Osteocyte (in vitro differentiated cells): ENCODE measurements at places on chromosomes 5 and 9.

GRCh38 chr9:80605129-80605528 lies 1033.4 kb downstream of the TLE4 start:
- no peak for DNase-seq

DNA sequence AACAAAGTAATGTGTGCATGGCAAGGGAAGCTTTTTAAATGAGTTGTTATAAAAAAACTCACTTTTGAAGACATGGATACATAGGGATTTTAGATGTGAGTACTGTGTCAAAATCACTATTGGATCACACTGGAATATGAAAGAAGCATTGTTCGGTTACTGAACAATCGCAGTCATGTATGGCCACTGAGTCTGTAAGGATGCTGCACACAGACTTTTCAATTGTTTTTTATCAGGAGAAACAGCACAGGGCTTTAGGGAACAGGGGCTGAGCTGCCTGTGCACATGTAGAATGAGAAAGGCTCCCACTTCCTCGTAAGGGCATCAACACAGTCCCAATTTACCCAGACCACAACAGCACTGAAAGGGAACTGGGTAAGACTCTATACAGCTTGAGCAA lies 1333.9 kb upstream of the DMAC1 start:
- no peak for DNase-seq

DNA sequence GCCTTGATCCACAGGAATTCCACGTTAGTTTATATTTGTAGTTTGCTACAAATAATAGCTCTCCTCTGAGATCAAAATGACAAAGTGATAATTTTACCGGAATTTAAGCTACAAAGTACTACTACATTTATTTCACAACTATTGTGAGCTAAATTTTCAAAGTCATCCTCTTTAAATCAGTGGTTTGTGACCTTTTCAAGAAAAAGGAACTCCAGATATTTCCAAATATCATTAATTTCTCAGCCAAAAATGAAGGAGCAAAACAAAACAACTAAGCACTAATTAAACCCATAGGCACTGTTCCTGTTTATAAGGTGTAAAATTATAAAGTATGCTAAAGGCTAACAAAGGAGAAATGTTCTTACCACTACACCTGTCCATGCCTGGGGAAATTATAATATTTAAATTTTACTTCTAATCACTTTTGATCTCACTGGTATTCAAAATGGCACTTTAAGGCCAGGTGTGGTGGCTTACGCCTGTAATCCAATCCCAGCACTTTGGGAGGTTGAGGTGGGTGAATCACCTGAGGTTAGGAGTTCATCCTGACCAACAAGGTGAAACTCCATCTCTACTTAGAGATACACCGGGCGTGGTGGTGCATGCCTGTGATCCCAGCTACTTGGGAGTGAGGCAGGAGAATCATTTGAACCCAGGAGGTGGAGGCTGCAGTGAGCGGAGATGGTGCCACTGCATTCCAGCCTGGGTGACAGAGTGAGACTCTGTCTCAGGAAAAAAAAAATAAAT lies 77.5 kb downstream of the CEMIP2 start:
- no peak for DNase-seq

- DNase-seq = no peak
These were observed 140.3 kb downstream of the LPAR1 start for GRCh38 chr9:110897943-110898342.

- DNase-seq = no peak
These were observed 469.5 kb downstream of the MAN2A1 start for GRCh38 chr5:110159202-110159601.

DNA sequence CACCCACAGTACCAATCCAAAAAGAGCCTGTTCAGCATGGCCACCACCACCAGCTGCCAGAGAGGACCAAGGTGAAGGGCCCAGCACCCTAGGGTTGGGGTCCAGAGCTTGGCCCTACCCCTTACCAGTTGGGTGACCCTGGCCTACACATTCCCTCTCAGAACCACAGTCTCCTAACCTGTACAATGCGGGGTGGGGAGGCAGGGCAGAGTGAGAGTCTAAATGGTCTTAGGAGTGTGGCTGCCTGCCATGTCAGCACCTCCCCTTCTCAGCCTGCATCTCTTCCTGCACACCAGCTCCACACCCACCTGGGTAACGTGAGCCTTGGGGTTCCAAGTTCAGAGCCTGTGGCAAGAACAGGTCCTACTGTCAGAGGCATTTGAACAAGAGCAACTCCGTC lies 92.2 kb downstream of the C5orf15 start:
- no peak for DNase-seq

GRCh38 chr9:89999534-90000370 lies 394.9 kb downstream of the GADD45G start:
- DNase-seq = peak; percentile 84

DNA sequence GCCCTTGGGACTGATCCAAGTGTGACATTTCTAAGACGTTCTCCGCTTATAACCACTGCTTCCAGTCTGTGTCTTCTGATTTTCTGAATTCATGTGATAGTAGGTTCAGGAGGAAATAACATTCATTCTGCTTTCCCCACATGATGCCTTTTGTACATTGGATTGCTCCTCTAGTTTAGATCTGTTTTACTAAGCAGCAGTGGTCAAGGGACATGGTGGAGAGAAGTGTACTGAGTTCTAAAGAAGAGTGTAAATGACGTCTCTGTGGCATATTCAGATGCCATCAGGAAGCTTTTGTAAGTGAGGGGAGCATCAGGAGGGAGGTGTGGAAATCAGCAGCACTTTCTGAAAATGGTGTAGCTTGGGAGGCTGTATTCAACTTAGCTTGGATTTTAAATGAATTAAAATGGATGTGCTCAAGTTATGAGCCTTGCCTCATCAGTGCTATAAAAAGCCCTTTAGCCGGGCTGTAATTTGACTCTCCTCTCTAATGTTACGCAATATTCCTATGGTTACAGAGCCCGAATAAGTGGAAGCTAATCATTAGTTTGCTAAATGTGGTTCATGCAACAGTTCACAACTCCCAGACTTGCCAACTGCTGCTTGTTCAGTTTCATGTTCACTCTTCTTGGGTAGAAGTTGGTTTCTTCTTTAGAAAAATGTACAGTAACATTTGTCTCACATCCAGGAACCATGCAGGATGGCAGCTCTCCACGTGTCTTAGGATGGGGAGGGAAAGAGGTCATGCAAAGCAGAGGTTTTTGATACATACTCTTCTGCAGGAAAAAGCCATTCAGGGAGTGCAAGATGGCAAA lies 281.3 kb downstream of the ARHGAP26 start:
- DNase-seq = no peak

DNA sequence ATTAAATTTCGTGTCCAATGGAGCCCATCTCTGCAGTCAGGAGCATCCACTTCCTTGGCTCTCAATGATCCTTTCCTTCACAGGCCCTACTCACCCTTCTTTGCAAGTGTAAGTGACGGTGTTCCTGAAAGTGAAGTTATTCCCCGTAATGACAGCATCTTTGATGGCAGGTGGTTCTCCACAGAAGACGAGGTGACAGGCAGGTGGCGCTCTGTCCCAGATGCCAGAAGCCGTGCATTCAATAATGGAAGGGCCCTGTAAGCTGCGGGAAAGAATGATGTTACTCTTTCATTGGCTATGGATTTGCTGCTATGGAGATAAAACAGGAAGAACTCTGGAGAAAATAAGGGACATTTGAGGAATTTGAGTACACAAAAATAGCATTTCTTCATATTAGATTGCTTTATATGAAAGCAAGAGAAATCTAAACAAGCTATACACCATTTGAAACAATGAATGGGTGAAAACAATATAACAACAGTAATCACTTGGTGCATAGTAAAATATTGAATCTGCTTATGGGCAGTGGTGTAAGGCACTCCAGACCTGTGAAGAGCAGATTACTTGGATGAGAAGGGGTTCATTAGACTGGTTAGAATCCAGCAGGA lies 89.9 kb upstream of the TXNDC8 start:
- no peak for DNase-seq

GRCh38 chr5:127031147-127031862 lies 947 bp upstream of the MARCHF3 start:
- no peak for DNase-seq

- no peak for DNase-seq
These were observed 798.3 kb downstream of the MAT2B start for GRCh38 chr5:164303646-164304215.

DNA sequence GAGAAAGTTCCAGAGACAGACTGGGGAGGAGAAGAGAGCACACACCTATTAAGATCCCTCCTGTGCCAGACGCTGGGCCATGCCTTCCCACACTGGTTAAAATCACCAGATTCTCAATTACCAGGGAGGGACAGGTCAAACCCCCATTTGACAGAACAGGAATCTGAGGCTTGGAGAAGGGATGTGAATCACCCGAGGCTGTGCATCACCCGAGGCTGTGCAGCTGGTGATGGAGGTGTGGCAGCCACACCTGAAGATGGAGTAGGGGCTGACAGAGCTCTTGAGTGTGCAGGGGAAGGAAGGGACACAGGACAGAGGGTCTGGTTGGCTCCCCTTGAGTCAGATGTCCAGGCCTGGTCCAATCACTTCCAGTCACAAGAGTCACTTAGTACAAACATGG lies 70.6 kb downstream of the LMX1B start:
- no peak for DNase-seq

DNA sequence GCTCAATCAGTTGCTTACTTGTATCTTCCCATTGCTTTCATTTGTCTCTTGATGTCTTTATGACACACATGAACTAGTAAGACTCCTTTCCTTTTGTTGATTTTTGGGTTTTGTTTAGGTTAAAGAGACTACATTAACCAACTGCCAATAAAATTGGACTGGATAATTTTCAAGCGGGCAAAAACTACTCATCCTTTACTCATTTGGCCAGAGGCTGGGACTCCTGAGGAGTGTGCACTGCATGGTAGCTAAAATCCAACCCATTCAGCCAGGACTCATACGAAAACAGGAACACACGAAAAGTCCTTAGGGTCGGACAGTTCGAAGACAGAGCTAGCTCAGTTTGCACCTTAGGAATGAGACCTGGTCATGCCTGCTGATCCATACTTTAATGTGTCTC lies 6.0 kb downstream of the SLC46A2 start:
- no peak for DNase-seq

DNA sequence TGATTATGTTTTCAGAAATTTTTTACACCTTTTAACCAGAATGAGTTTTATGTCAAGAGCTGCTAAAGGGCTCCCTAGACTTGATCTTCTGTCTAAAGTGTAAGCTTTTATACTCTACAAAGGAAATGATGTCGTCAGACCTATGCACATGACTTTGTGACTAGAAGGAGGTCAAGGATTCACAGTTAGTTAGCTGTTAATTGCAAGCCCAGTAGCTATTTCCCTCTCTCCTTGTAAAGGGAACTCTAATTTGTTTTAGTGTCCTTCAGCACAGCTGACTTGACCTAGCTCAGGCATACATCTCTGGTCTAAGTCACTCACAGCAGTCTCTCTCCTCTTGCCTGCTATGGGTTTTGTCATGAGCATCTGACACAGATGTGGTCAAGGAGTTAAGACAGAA lies 173.5 kb upstream of the NREP start:
- no peak for DNase-seq

GRCh38 chr9:85067792-85068191 lies 398.3 kb downstream of the NTRK2 start:
- DNase-seq = no peak

GRCh38 chr5:56278335-56278753 lies 45.2 kb upstream of the ANKRD55 start:
- no peak for DNase-seq

GRCh38 chr5:67917561-67917960 lies 298.0 kb upstream of the PIK3R1 start:
- no peak for DNase-seq

- no peak for DNase-seq
These were observed 7.1 kb downstream of the UBAP1 start for GRCh38 chr9:34185778-34186551.

DNA sequence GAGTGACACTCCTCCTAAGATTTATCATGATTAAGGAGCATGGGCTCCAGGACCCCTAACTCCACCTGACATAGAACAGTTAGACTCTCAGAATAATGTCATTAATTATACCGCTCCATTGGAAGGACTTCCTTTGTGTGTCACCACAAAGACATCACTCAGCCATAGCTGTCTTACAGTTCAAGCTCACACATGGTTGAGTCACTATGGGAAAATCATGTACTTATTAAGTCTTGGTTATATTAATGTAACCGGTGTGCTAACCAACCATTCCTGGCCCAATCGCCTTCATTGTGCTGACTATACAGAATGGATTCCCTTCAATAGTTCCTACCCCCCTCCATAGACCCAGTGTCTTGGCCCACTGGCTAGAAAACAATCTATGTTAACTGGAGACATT lies 10.9 kb upstream of the MCCC2 start:
- DNase-seq = no peak

- no peak for DNase-seq
These were observed 86.3 kb upstream of the IFNK start for GRCh38 chr9:27437652-27438373.

DNA sequence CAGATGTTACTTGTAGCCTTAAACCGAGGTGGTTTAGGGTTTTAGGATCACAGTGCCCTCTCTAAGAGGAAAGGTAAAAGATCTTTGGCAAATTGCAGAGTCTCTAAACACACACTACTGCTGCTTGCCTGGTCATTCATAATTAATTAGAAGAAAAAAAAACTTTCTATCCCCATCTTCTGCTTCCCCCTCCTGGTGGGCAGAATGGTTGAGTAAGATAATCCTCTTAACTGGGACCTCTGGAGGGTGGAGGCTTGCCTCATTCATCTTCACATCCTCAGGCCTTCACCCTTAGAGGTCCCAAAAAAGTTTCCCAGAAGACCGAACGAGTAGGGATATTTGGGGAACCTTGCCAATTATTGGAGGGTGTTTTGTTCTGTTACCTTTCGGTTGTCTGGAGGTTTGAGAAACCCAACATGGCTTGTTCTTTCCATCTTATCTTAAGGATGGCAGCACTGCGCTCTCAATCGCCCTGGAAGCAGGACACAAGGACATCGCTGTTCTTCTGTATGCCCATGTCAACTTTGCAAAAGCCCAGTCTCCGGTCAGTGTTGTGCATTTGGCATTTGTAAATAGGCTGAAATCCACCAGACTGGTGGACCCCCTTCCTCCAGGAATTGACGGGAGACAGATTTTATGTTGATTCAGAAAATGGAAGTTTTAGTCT lies 97.3 kb upstream of the DMRT1 start:
- DNase-seq = no peak

DNA sequence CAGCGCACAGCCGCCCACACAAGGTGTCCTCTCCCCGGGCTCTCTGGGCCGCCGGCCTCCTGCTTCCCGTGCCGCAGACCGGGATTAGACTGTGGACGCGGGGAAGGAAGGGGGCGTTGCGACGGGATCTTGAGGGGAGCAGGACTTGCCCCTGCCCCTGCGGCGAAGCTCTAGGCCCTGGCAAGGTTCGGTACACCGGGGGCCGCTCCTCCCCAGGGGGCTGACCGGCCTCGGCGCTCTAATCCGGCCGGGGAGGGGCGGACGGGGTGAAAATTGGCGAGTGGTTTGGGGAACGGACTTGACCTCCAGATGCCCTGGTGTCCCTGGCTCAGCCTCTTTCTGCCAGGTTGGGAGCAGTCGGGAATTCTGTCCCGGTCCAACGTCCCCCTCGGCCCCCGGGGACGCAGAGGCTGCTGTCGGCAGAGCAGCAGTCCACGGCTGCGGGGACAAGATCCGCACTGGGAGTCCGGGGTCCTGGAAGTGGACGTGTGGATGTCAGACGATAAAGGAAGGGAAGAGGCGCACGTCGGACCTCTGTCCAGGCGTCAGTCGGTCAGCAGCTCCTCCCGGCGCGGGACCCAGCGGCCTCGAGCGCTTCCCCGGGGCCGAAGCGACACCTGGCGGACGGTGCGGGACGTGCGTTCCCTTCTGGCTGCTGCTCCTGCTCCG lies 1.9 kb upstream of the CNTFR start:
- DNase-seq = peak; percentile 96
